Pons (tissue), 1 donor: ENCODE measurements at places on chromosomes 5 and 9.

DNA sequence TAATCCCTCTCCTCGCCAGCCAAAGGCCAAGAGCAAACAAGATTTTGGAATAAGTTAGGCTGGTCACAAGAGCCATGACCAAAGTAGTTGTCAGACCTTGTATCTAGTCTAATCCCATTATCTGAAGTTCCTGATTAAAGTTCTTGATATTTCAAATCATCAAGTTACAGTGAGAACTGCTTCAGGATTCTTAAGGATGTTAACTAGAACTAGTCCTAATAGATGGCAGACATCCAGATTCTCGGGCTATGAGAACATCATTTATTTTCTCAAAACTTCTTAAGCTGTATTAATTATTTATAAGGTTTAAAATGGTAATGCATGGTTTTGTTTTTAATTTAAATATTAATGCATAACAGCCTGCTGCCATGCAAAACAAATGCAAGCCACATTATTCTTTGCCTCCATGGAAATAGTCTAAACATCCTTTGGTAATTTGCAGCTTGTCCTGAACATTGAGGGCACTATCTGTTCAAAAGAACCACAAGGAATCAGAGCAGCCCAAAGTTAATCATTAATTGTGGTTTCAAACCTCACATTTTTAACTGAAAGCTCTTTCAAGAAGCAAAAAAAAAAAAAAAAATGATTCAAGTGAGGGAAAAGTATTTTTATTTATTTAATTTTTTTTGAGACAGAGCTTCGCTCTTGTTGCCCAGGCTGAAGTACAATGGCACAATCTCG is 95.1 kb downstream of the TTC39B start:
- DNase-seq = peak; percentile 17

GRCh38 chr9:114416290-114416689 is 28.5 kb upstream of the AKNA start:
- DNase-seq = no peak

- DNase-seq = no peak
These were observed 4.2 kb upstream of the ANXA2R start for GRCh38 chr5:43044181-43044914.

- DNase-seq = no peak
These were observed 69.4 kb downstream of the TLE1 start for GRCh38 chr9:81620002-81620390.

DNA sequence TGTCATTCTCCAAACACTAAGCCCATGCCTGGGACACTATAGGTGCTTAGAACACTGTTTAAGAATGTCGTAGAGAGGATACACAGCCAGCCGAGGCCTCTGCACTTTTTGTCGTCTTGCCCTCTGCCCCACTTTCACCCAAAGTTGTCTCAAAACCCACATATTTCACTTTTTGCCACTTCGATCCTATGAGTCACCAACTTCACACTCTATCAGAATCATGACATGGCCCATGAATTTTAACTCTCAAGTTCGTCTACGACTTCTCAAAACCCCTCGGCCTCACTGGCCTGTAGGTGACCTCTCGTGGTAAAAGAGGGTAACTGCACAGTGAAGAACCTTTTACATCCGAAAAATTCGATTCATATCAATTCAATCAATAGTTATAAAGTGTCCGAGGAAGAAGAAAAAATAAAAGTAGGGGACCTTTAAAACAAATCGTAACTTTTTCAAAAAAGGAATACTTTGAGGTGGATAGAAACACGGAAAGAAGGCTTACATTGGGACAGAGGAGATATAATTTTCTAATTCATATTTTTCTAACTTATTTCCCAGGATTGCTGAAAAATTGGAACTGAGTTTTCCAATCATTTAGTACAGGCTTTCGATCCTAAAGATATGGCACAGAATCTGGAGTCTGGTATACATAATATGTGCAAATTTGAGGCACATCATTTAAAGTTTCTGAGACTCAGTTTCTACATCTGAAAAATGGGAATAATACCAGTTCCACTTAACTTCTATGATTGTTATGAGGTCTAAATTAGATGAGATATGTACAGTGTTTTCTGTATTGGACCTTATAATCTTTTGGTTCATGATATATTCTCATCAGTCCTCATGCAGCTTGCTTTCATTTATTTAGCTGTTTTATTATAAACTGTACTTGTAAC is 122.6 kb downstream of the APBA1 start:
- peak; percentile 66 for DNase-seq

DNA sequence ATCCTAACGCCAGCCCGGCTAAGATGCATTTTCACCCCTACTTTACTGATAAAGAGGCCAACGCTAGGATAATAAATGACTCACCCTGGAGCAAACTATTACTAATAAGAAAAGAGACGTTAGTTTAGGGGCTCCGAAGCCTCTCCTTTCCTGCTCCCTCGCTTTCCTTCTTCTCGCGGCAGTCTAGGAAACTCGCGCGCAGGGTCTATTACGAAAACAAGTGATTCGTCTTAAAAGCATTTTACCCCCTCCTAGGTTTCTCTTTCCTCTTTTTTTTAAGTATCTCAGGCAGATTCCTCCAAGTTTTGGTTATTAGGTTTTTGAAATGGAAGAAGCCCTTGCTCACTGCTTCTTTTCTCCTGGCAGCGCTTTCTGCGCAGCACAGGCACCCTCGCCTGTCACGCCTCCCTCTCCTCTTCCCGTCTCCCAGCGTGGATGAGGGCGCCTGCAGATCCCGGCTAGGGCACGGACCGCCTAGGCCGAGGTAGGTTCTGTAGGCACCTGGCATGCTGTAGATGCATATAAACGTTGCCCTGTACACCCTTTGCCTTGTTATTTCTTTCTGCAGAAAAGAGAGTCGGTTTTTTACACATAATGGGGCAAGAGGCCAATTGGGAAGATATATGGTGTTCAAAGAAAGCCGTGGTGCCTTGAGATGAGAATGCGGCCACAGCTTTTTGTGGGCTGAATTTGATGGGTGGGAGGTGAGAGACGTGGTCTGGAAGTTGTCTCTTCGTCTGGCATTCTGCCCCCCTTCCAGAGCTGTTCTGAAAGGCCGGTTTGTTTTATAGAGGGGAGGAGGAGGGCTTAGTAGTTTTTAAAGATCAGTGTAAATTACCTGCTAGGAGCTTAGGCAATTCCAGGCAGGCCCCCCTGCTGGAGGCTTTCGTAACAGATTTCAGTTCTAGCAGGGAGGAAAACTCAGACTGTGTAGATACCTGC is 983 bp downstream of the GCNT1 start:
- DNase-seq = no peak

GRCh38 chr5:32645246-32645645 is 59.9 kb downstream of the SUB1 start:
- no peak for DNase-seq

- no peak for DNase-seq
These were observed 655.3 kb downstream of the LRRC70 start for GRCh38 chr5:63233911-63234310.

GRCh38 chr9:125758986-125759763 is 12.0 kb downstream of the PBX3 start:
- peak; percentile 97 for DNase-seq

DNA sequence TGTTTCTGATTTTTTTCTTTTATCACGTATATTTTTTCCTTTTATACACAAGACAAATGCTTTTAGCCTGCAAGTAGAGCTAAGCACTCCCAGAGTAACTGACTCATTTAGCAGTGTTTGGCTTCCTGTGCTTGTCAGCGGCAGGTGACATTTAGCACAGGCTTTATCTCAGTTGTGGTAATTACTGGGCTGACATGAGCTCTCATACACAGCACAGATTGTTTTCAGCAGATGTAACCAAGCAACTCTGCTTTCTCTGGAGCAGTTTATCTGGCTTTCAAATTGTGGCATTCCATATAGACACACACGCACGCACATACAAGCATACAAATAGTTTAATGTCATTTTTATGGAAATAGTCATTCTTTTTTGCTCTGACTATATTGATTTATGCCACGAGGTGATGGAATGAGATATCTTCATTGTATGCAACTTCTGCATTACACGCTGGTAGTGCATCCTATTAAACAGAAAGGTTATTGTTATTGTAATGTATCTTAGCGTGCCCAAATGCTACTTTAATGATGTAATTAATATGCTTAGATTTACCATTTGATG is 379.0 kb upstream of the GRAMD2B start:
- no peak for DNase-seq

- no peak for DNase-seq
These were observed 28.4 kb downstream of the RASEF start for GRCh38 chr9:83034587-83034986.

DNA sequence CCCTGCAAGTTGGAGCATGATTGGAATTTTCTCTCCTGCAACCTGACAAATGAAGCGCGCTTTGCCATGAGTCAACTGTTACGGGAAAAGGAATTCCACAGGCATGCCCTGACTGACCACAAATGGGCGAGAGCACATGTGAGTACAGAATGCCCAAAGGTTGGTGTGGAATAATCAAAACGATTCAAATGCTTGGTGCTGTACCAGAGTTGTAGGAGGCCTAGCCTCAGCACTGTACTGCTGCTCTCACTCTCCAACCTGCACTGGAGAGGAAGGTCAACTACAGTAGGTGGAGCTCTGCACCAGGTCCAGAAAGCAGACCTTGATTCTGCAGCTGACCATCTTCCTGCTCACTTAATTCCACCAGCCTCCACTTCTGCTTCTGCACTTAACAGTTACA is 406.9 kb upstream of the ACTBL2 start:
- DNase-seq = no peak

DNA sequence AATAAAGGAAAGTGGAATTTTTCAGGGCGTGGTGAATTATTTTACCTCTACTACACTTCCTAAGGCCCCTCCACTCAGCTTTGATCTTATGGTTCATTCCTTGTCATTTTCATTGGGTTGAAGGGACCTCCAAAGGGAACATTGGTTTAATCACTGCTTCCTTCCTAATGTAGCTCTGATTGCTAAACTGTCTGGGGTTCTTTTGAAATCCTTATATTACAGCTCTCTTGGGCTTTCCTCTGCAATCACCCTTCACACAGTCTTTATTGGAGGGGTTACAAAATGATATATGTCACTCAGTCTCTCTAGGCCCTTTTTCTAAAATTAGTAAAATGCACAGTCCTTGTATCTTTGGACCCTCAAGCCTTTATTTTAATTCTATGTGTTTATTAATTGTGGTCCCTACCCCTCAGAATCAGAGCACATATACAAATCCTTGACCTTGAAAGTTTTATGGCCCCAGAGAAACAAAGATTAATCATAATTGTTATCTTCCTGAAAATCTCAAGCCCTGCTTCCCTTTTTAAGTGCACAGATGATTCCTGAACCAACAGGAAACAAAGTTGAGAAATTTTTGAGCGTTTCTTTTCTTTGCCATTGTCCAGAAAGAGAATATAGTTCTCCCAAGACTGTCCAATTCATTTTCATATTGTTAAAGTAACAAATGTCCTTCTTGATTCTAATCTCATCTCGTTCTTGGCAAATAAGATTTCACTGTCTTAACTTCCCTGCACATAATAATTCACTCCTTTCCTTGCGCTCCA is 330.0 kb downstream of the ARRDC3 start:
- no peak for DNase-seq

- DNase-seq = no peak
These were observed 324.5 kb upstream of the PTGER4 start for GRCh38 chr5:40355181-40355580.

GRCh38 chr5:6432206-6432605 is 16.5 kb upstream of the UBE2QL1 start:
- no peak for DNase-seq

- peak; percentile 86 for DNase-seq
These were observed 13.9 kb downstream of the SLC31A2 start for GRCh38 chr9:113164536-113165300.

- DNase-seq = no peak
These were observed 8.7 kb upstream of the ENG start for GRCh38 chr9:127863191-127863621.
